ENCODE measurements at places on chromosomes 2 and 18. TPM values are rescaled to one million over a fixed set of nuclear protein-coding genes. Genes with fewer than 3 reads are reported as not detected.

Gene COL6A3
- 614 TPM for total RNA-seq

Gene WDR54
- 76.0 TPM for total RNA-seq

Gene HOXD1
- total RNA-seq: not detected

Gene ERMN
- total RNA-seq: not detected

Gene TEX44
- total RNA-seq: not detected

Gene SPP2
- not detected for total RNA-seq

Gene TNFAIP6
- 7.4 TPM for total RNA-seq

Gene DCC
- total RNA-seq: 0.17 TPM

Gene HK2
- 4.6 TPM for total RNA-seq

Gene SOWAHC
- 5.0 TPM for total RNA-seq

Gene CFC1
- not detected for total RNA-seq

Gene FAM237A
- total RNA-seq: not detected

Gene IL1R1
- 37.0 TPM for total RNA-seq

Gene LDLRAD4
- not detected for total RNA-seq

Gene COMMD1
- total RNA-seq: 55.4 TPM

Gene GPR35
- 0.15 TPM for total RNA-seq

Gene TXNDC2
- not detected for total RNA-seq

Gene ANKRD62
- not detected for total RNA-seq

Gene DSG1
- not detected for total RNA-seq

Gene RAMP1
- 23.4 TPM for total RNA-seq

Gene GPR55
- not detected for total RNA-seq

Gene SERPINB11
- total RNA-seq: not detected

Gene RAB27B
- 1.3 TPM for total RNA-seq

Gene ASPRV1
- total RNA-seq: 0.34 TPM

Gene SDC1
- total RNA-seq: 37.7 TPM

Gene NEUROD1
- not detected for total RNA-seq

Data from bronchus fibroblast of lung (primary cell).